ENCODE measurements at places on chromosomes 12 and 14.

GRCh38 chr14:103562429-103563225 lies at the start of the genes BAG5 and COA8:
TSS of gene BAG5 (minus strand) at chr14:103562657. CDS start at chr14:103561164, 1,493 bp downstream.
TSS of gene COA8 (plus strand) at chr14:103562960. CDS start at chr14:103563002, 42 bp downstream.
- peak; percentile 78 for DNase-seq

- no peak for DNase-seq
Observed at GRCh38 chr12:24625103-24625502, 323.8 kb downstream of the BCAT1 start.

GRCh38 chr12:70982991-70983390 lies 62.5 kb upstream of the PTPRR start:
- no peak for DNase-seq

GRCh38 chr12:100793182-100793581 lies 1.4 kb upstream of the ANO4 start:
- no peak for DNase-seq

GRCh38 chr12:80553316-80553715 lies 109.3 kb downstream of the PTPRQ start:
- no peak for DNase-seq

DNA sequence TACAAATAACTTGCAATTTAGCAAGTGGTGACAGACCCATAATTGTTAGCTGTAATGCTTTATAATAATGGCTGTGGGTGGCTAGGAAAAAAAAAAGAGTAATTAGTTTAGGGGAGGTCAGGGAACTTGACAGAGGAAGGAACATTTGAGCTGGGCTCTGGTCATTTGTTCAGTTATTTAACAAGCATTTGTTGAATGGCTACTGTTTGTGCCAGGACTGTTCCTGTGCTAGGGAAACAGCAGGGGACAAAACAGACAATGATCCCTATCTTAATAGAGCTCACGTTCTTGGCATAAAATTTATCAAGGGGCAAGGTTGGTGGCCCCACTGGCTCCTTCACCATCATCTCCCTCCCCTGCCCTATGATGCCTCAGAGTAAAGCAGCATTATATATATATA lies 18.5 kb downstream of the CHST11 start:
- no peak for DNase-seq
